ENCODE measurements at places on chromosomes 6 and 20.

- no peak for DNase-seq
Measured at GRCh38 chr20:51876313-51876940, 74.1 kb upstream of the SALL4 start.

DNA sequence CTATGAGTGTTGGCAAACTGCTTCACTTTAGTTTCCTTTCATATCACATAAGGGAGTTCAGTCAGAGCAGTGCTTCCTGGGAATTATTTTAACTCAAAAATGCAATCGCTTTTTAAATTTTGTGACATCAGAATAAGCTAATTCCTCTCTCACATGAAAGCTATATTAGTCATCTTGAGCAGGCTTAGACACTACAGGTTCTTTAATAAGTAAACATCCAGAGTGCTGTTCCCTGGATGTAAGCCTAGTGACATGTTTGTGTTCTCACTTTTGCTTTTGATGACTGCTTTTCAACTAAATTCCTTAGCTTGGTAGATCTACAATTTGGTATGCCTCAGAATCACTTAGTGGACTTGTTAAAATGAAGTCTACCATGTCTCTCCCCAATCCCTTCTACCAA, 252.7 kb upstream of the POU3F2 start:
- no peak for DNase-seq

GRCh38 chr20:43926287-43927050, 11.8 kb downstream of the TOX2 start:
- DNase-seq = no peak

DNA sequence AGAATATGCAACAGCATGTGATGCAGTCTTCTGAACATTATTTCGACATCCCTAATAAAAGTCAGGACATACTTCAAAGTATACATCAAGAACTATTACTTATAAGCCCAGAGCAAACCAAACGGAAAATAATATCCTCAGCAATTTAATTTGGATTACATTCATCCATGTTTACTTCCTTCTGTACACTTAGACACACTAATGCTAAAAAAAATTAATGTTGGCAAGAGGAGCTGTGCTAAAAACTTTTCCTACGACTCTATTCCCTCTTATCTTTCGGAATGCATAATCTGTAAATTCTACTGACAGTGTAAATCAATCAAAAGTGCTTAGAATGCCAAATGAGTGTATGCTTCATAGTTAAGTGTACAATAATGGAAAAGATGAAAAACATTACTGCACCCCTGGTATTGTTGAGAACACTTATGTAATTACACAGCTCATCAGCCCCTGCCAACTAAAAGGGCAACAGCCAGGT, 301.2 kb upstream of the HSF2 start:
- DNase-seq = no peak

DNA sequence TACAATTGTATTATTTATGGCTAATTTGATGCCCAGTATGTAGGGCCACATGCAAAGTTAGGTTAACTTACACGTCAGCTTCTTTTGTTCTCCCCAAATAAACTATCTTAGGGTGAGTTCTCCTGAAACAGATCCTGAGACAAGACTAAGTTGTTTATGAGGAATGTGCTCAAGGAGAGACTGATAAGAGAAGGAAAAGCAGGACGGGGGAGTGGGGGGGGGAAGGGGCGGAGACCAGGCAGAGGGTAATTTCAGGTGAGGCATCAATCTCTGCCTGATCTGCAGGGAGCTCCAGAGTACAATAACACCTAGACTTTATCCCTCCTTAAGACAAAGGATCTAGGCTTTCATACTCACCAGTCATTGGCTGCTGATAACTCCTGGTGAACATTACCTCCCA, 220.6 kb upstream of the BTBD3 start:
- no peak for DNase-seq

GRCh38 chr6:39330057-39330456, 7.6 kb upstream of the KCNK16 start:
- no peak for DNase-seq

DNA sequence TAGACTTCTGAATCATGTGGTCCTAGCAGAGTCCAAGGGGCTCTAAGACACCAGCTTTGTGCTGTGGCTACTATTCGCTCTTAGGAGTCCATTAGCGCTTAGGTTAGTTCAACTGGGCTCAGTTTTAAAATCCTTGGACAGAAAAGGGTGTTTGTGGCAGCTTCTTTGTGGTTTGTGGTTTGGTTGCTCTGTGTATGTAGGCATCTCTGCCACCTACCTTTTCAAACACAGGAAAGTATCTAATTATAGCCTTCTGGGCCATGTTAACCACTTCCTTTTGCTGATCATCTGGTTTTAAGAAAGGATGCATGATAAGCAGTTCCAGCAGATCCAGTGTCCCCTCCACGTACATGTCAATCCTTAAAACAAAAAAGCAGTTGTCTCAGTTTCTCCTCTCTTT, 10.8 kb downstream of the GSTA4 start:
- no peak for DNase-seq

DNA sequence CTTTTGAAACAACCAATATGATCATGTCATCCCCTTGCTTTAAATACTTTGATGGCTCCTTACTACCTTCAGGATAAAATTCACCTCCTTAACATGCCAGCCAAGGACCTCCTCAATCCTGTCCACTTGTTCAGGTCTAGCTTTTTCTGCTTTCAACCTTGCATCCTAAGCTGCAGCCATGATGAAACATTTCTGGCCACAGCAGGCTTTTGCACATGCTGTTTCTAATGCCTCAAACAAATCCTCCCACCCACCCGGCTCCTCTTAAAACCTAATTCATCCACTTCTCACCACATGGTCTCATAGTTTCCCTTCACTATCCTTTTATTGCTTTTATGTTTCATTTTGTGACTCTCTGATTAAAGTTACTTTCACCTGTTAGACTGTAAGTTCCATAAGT, 124.6 kb downstream of the MYB start:
- no peak for DNase-seq

- DNase-seq = no peak
Measured at GRCh38 chr20:62533591-62534495, 58.0 kb upstream of the GATA5 start.

DNA sequence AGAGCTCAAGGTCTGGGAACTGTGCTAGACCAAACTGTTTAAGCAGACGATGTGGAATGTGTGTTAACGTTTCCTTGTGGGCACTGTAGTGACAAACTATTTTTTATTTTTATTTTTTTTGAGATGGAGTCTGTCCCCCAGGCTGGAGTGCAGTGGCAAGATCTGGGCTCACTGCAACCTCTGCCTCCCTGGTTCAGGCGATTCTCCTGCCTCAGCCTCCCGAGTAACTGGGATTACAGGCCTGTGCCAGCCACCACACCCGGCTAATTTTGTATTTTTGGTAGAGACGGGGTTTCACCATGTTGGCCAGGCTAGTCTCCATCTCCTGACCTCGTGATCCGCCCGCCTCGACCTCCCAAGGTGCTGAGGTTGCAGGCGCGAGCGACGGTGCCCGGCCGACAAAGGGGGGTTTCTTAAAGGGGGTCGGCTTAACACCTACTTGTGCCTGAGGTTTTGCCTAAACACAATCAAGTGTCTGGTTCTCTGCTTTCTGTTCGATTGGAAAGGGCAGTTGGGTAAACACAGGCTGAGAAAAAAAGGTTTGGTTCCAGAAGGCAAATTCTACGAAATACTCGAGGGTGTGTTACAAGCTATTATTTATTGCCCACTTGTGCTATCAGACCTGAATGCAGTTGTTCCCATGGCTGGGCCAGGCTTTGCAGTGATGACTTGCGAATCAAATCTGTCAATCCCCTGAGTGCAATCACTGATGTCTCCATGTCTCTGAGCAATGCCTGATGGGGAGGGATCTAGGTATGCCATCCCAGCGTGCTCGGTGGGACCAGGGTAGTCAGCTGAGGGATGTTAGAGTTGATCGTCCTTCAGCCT, 1.3 kb downstream of the NOP56 start:
- peak; percentile 58 for DNase-seq

- no peak for DNase-seq
Measured at GRCh38 chr20:12217382-12217781, 299.7 kb downstream of the BTBD3 start.

- no peak for DNase-seq
Measured at GRCh38 chr6:136676075-136676474, 116.2 kb downstream of the MAP3K5 start.

DNA sequence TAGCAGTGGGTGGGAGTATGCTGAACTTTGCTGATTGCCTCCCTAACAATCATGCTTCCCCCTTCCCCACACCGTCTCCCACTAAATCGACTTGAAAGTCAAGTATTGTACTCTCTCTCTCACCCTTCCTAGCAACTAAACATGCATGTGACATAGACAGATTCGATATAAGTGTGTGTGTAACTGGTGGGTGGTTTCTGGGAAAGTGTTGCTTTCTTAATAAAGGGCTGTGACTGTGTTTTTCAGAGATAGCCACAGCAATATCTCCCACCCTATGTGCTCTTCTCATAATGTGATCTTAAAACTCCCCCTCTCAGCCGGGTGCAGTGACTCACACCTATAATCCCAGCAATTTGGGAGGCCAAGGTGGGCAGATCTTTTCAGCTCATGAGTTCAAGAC, 49.3 kb upstream of the E2F3 start:
- no peak for DNase-seq

GRCh38 chr20:57769756-57770155, 59.9 kb upstream of the PMEPA1 start:
- DNase-seq = no peak

DNA sequence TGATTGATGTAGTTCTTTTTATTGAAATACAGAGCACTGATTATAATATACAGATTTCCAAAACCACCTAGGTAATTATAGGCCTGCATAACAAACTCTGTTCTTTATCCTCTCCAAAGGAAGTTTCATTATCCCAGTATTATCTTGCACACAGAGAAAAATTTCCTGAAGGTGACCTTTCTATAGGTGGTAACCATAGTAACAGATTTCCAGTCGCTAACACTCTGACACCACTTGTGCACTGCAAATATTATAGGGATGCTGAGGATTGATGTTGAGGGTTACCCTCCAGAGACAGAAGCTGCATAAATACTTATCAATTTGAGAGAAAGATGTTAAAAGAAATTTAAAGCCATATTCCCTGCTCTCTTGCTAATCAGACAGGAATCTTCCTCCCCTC, 274.5 kb upstream of the NRSN1 start:
- DNase-seq = no peak

- DNase-seq = no peak
Measured at GRCh38 chr20:63117661-63118302, 98.1 kb downstream of the YTHDF1 start.

DNA sequence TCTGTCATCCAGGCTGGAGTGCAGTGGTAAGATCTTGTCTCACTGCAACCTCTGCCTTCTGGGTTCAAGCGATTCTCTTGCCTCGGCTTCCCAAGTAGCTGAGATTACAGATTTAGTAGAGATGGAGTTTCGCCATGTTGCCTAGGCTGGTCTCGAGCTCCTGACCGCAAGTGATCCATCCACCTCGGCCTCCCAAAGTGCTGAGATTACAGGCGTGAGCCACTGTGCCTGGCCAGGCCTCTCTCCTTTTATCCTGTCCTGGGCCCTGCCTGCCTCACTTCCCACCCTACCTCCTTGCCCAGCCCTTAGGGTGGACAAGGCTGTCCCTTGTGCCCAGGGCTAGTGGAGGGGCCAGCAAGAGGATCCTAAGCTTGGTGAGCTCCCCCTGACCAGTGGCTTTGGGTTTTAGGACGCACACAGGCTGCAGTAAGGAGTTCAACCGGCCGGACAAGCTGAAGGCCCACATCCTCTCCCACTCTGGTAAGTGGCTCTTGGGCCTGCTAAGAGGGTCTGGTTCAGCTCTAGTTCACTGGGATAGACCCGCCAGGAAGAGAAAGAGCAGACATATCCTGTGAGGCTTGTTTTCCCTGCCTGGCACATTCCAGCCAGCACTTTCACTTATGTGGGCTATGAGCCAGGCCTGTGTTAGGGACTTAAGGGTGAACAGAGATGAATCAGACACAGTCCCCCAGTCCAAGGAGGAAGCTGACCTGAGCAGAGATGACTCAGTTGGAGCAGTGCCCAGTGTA, 21.9 kb upstream of the CHMP4B start:
- DNase-seq = no peak

- no peak for DNase-seq
Measured at GRCh38 chr6:137378090-137378369, 116.2 kb downstream of the OLIG3 start.

- no peak for DNase-seq
Measured at GRCh38 chr6:111714416-111715270, 109.0 kb upstream of the TRAF3IP2 start.

GRCh38 chr20:56636716-56637115, 7.6 kb downstream of the TFAP2C start:
- DNase-seq = no peak

GRCh38 chr6:16659466-16660156, 101.6 kb downstream of the ATXN1 start:
- DNase-seq = no peak

DNA sequence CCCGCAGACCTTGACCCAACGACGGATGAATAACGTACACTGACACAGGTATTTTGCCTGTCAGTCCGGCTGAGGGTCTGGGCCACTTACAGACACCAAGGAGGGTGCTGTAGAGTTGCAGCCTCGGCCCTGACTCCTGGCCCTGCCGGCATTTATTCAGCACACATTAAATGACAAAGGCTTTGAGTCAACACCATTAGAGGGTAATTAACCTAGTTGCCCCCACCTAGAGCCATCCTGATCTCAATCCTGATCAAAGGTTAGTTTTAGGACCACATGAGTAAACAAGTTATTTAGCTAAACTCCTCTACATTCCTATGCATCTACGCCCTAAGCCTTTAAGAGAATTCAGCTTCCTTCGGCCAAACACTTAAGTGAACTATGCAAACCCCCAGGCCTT, 11.9 kb upstream of the PM20D2 start:
- no peak for DNase-seq

GRCh38 chr6:107704347-107705013, 119.6 kb downstream of the SCML4 start:
- no peak for DNase-seq

DNA sequence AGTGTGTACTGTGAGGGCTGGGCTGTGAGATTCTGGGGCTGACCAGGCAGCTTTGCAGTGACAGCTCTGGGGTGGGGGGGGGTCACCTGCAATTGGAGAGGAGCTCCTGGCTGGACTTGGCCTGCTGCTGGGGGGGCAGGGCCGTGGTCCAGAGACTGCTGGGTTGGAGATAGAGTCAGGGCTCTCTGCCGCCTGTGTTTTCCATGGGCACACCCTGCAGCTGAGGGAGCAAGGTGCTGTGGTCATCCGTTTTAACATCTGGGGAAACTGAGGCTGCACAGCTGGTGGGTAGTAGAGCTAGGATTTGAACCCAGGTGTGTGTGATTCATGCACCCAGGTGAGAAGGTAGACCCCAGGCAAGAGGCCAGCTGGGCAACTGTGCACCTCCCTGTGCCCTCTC, 7.3 kb downstream of the DLGAP4 start:
- peak; percentile 40 for DNase-seq
